ENCODE measurements at places on chromosomes 13 and 19.

- peak; percentile 55 for DNase-seq
These were observed 13.7 kb upstream of the SMARCA4 start for GRCh38 chr19:10946958-10947657.

GRCh38 chr19:42420055-42420544 is 7.1 kb downstream of the LIPE start:
- no peak for DNase-seq

DNA sequence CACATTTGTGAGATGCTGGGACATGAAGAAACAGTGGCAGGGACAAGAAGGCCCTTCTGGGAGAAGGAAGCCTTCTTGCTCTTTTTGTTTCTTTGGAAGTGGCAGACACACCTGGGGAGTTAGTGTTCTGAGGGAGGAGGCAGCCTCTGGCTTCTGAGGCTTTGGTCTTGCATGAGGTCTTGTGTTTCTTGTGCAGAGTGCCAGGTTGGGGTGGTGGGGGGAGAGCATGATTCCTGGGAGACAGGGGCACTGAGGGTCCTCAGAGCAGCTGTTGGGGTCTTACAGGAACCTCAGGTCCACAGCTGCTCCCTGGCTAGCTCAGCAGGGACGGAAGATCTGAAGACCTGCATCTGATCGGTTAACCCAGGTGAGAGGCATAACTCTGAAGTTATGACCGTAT is 167.5 kb upstream of the ZNF536 start:
- DNase-seq, result no peak

GRCh38 chr13:73767191-73767741 is 366.9 kb downstream of the KLF12 start:
- DNase-seq, result no peak

- DNase-seq, result peak; percentile 31
These were observed 467.8 kb upstream of the ARGLU1 start for GRCh38 chr13:107035778-107036177.

- DNase-seq, result no peak
These were observed 199.0 kb upstream of the RXFP2 start for GRCh38 chr13:31540281-31540680.

DNA sequence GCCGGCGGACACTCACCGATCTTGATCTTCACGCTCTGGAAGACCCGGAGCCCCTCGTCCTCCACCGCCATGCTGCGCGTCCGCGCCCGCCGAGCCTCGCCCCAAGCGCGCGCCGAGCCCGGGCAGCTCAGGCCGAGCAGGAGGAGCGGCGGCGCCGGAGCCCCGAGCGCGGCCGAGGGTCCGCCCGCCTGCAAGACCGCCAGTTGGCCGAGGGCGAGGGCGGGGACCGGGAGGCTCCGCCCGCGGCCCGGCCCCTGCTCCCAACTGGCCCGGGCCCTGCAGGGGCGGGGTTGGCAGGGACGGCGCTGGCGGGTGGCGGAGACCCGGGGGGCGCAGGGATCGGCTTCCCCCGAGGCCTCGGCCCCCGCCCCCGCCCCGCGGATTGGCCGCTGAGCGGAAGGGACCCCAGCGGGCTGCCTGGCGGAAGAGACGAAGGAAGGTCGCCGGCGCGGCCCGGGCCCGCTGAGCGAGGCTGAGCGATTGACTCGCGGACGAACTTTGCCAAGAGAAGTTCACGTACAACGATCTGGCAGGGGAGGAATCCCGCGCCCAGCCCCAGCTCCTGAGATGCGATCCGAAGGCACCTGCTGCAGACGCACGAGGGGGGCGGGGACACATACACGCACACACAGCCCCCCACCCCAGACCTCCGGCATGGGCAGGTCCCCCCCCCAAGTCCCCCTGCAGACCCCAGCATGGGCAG is at the start of gene RASA3:
Gene RASA3 (minus strand): TSS at position 205 of the 703 bp plus-strand sequence. CDS start 134 bp downstream, at position 71.
- no peak for DNase-seq

DNA sequence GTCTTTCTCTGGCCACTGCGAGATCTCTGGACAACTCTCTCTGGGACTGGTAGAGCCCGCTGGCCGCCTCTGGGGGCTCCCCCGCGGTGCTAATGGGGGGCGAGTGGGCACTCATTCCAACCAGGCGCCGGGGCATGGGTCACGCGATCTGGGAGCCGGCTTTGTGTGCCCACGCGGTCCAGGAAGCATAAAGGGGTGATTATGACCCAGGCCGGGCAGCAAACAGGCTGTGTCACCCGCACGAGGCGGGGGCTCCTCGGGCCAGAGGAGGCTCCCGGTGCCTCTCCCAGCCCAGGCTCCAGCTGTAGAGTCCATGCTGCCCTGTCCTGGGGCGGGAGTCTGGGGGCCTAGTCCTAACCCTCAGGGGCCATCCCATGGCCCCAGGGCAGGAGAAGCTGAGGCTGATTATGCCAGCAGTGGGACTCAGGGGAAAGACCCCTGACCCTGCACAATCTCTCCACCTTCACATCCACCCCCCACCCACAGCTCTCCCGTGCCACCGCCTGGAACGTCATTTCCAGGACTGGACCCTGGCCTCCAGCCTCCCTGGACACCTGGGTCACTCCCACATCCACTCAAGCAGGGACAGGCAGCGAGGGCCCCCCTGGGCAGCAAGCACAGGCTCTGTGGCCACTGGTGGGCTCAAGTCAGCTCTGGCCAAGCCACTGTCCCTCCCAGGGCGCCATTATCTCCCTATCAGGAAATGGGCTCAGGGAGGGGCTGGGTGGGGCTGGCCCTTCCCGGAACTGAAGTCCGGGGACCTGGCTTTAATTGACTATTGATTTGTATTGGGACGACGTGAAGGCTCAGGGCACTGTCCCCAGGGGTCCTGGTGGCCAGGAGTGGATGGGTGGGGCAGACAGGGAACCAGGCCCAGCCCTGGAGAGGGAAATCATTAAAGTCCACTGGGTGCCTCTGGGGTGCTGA is 50.0 kb downstream of the PTPRS start:
- no peak for DNase-seq

GRCh38 chr19:35042056-35042730 is 672 bp downstream of the HPN start:
- DNase-seq, result no peak

GRCh38 chr13:78659732-78660494 is 958 bp upstream of the OBI1 start:
- no peak for DNase-seq

DNA sequence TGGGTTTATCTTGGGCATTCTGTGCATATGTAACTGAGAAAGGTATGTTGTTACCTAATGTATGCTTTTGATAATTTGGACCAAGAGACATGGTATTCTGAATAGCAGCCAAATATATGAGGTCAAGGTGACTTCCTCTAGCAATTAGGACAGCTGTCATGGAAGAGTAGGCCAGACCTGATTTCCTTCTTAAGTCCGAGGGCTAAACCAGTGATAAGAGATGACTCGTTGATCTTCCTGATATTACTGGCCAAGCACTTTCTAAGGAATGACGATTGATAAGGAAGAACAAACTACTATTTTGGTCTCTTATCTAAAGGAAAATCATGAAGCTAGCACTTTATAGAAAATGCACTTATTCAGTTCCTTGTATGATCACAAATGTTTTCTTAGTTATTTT is 42.7 kb downstream of the ARHGAP35 start:
- DNase-seq, result no peak

DNA sequence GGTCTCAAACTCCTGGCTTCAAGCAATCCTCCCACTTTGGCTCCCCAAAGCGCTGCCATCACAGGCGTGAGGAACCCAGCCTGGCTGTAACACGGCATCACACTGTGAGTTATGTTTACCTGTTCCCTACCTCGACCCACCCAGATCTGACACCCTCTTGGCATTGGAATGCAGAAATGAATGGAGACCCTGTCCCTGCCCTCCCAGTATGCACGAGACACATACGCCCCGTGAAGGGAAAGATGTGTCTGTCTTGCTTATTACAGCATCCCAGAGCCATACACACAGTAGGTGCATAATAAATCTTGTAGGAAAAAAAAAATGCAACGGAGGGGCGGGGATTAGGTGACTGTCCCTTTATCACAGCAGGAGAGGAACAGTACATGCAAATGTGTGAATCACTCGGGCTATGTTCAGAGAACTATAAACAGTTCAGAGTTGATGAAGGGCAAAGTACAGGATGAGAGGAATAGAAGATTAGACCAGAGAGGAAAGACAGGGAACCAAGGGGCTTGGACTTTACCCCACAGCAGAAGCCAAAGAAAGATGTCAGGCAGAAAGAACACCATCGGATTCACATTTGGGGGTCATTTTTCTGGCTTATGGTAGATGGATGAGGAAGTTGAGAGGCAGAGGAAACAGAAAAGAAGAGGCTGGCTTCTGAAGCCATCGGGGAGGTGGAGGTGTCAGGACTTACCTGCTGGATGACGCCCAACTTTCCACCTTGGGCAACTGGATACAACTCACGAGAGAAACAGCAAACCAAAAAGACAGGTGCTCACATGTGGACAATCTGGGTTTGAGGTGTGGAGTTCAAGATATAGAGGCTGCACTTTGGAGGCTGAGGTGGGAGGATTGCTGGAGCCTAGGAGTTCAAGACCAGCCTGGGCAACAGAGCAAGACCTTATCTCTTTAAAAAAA is 94.3 kb downstream of the INSR start:
- no peak for DNase-seq

DNA sequence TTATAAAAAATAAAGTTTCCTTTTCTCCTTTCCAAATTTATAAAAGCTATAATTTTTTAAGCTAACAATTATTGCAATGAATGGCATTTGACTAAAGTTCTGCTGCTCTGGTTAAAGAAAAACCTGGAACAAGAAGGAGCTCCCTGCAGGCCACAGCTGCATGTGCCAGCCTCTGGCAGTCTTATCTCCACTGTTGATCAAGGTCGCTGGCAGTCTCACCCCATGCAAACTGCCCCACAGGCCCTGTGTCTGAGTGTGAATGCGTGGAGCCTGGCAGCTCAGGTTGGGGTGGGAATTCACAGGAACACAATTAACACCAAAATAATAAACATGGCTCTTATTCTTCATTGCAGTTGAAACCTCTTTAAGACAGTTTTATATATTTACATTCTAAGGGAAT is 30.2 kb upstream of the FREM2 start:
- no peak for DNase-seq

GRCh38 chr13:51033421-51034185 is 77.5 kb downstream of the C13orf42 start:
- DNase-seq, result no peak

DNA sequence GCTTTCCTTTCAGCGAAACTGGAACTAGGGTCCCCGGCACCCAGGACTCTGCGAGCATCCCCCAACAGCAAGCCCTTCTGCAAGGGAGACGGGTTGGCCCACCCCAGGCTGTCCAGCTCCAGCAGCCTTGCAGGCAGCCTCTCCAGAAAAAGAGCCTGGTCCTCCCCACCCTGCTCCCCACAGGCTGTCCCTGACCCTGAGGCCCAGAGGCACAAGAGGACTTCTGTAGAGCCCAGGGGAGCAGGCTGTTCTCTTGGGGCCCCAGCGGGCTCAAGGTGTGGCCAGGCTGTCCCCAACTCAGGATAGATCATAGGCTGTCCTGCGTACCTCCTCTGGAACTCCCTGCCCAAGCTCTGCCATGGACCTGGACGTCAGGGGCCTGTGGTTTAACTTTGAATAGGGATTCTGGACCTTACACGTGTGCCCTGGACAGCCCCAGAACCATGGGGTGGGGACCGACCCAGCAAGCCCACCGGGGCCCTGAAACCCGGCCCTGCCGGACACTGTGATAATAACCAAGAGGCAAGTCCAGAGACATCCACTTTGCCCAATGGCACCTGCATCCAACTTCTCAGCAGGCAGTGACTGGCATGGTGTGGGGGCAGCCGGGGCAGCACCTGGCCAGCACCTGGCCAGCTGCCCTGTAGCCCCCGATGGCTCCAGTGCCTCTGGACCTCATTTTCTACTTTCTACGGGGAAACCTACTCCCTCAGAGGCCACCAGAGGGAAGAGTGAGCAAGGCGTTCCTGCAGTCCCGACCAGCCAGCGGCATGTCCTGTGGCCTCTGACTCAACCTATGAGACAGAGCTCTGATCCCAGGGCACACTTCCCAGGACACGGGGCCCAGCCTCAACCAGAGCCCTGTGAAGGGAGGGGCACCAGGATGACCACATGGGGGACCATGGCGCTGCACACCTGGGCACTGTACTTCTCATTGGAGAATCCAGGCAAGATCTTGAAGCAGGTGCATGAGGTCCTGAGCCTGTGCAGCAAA is 50.9 kb upstream of the TPM4 start:
- peak; percentile 32 for DNase-seq

DNA sequence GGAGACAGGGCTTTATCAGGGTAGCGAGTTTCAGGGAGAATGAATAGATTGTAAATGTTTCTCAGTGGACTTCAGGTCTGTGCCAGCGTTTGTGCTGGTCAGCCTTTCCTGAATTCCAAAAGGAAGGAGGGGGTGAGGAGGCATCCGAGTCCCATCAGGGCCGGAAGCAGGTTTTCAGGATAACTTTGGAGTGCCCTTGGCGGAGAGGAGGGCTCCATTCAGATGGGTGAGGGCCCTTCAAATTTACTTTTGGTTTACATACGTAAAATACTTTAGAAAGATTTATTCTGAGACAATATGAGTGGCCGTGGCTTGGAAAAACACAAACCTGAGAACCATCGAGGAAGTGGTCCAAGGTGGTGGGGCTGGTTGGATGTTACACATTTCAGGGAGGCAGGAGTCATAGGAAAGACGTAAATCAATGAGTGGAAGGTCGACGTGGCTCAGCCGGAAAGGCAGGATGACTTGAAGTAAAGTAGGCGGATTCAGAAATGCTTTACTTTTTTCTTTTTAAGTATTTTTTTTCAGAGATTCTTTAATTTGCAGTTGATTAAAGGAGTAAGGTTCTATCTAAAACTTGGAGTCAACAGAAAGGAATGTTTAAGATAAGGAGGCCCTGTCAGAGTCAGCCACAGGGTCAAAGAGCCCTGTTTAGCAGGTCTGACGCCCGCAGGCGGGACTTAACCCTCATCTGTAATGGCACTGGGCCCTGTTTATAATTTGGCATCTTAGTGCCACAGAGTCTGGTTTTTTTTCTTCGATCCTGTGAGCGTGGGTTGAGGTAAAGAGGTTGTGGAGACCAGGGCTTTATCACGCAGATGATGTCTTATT is 32.8 kb downstream of the ATP11A start:
- no peak for DNase-seq

DNA sequence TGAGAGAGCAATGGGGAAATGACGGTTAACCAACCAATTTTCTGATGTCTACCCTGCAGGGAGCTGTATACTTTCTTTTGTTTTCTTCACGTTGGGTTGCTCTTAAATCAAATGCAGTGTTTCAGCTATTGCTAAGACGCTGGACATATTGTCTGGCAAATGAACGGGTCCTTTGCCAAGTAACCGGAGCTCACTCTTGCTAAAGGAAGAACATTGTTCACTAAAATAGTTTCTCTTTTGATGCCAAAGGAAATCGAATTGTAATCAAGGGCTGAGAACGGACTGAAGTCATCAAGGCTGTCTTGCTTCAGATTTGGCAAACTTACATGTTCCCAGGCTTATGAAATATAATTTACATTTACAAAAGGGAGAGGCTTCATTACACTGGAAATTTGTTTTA is 142.3 kb upstream of the ARGLU1 start:
- no peak for DNase-seq

- no peak for DNase-seq
These were observed 2.9 kb upstream of the CHAMP1 start for GRCh38 chr13:114311387-114311786.

- no peak for DNase-seq
These were observed 306.4 kb upstream of the ZNF507 start for GRCh38 chr19:32038961-32039360.
